Smooth muscle cell of bladder (primary cell): ENCODE measurements at places on chromosomes 13 and 19. TPM values are rescaled to one million over a fixed set of nuclear protein-coding genes. Genes with fewer than 3 reads are reported as not detected.

Gene HCST
- total RNA-seq = 1.00 and 2.8 TPM in 2 replicates

Gene NLRP7
- total RNA-seq = not detected in 2 replicates

Gene PPM1N
- total RNA-seq = 1.4 and 2.6 TPM in 2 replicates

Gene CHST8
- total RNA-seq = under 0.01 TPM in 1 of 2 replicates, not detected in the other

Gene KLK2
- total RNA-seq = not detected in 2 replicates

Gene B9D2
- total RNA-seq = 4.3 and 4.8 TPM in 2 replicates

Gene COX6B2
- under 0.01 TPM in 1 of 2 replicates, not detected in the other for total RNA-seq

Gene FLT3LG
- total RNA-seq = 2.8 and 3.4 TPM in 2 replicates

Gene IZUMO1
- not detected in 2 replicates for total RNA-seq
